Motor neuron (in vitro differentiated cells): ENCODE measurements at places on chromosomes 3 and 15.

DNA sequence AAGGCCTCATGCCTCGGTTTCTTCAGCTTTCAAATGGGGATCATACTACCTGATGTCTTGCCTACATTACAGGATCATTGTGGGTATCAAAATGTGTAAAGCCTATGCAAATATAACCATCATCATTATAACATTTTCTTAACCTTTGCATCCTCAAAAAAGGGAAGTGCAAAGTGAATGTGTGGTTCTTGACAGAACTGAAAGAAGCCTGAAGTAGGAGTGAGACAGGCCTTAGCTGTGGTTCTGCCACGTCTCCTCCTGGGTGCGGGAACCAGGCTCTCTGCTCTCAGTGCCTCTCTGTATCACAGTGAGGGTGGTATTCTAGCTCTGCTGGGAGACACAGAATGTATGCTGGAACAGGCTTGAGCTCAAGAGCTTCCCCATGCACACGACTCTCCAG, 316.9 kb upstream of the ICE2 start:
- no peak for ATAC-seq

- no peak for ATAC-seq
Observed at GRCh38 chr15:89139613-89140499, 51.6 kb downstream of the ABHD2 start.

DNA sequence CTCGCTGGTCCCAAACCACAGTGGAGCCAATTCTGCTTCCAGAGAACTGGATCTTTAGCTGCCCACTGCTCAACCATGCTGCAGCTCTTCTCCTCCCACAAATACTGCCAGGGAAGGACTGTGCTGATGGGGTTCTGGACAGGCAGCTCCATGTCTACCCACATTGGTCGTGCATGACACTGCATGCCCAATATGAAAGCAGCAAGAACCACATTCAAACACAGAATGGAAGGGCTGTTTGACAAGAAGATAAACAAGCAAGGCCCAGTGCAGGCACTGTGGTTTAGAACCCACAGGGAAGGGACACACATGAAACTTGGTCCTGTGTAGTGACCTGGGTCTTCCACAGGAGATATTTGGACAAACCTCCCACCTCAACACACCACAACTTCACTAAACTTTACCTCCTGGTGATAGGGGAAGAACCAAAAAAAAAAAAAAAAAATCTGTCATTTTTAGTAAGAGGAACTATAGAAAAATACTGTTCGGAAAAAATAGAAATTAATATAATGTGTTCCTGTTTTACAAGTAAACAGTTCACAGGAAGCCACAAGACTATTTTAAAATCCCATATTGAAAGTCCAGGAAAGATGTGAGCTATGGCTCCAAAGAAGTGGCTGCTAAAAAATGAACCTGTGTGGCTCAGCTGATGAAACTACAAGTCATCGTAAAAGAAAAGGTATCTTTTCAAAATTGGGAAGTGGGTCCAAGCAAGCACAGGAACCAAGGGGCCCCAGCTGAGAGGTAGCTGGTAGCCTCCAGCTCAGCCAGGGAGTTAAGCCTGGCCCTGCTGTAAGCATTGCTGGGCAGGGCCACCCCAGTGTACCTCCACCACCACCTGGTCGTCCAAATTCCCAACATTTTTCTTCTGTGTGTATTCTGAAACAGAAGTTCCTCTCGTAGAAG, 77.7 kb upstream of the ACAN start:
- ATAC-seq = no peak

DNA sequence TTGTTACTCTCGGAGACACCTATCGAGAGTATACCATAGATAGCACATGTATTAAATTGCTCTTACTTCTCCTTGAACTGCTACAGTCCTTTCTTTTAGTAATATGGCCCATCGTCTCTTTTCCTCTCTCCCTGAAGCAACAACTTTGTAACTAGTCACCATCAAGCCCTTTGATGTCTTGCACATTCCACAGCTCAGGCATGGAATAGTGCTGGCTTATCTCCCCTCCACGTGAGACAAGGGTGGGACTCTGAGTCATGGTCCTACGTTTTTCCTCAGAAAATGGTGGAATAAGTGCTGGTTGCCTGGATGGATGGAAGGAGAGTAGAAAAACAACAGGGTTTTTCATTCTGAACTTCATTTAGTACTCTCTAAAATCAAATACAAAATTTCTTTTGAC, 163.3 kb upstream of the MBNL1 start:
- no peak for ATAC-seq

DNA sequence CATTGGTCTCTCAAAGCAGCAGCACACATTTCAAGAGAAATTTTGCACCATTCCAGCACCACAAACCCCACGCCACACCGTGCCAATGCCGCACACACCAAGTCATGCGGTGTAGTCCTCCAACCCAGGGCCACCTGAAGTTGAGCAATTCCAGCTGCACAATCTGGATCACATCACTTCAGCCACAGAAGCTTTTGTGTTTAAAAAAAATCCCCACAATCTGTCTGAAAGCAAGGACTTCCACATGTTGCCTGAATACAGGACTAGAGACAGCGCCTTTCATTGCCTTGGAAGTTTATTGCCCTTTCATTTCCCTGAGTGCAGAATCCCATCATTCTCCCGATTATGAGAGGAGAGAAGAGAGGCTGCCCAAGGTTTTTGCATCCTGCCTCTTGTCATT, 175.6 kb upstream of the BCL6 start:
- ATAC-seq = no peak
